ENCODE measurements at places on chromosomes 11 and 22. TPM values are rescaled to one million over a fixed set of nuclear protein-coding genes. Genes with fewer than 3 reads are reported as not detected.

DNA sequence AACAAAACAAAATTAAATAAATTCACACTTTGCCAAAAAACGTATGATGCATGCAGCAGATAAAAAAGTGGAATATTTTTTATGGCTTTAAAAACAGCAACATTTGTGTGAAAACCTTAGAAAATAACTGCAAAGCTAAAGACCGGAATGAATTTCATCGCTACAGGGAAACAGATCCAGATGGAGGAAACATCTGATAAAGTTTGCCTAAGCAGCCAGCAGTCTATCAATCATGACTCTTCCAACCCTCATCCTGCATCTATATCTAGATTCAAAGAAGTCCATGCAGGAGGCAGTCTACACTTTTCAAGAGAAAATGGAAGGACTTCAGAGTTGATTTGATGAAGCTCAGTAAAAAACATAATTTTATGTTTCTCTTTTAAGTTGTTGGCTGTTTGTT is 126.8 kb downstream of the SWAP70 start:
- DNase-seq: no peak

- peak; percentile 97 for DNase-seq
These were observed at the start of gene GATD1 for GRCh38 chr11:777288-778255. Gene GATD1 (minus strand): TSS chr11:777487. CDS start chr11:777462, 25 bp downstream.

DNA sequence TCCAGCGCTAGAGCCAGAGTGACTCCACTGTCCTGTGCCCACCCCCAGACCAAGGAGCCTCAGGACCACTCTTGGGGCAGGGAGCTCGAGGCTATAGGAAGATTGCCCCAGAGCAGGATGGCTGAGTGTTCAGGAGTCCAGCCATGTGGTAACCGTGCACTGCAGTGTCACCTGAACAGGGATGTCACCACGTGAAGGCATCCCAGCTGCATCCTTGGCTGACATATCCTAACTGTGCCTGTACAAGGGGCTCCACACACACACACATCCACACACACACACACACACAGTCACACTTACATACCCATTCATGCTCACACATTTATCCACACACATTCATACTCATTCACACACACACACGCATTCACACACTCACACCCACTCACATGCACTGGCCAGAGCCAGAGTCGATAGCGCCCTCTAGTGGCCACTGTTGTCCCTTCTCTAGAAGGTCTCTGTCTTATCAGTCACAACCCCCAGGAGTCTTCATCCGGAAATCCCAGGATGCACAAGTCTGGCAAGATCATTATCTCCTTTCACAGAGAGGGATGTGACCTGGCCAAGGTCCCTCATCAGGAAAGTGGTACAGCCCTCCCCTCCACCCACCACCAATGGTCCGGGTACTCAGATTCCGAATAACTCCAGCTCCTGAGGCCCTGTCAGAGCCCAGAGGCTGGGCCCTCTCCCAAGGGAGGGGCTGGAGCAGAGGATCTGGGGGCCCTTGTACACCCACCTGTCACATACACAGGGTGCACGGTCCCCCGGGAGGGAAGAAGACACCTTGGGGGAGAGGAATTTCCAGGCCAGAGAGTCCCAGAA is 55.1 kb downstream of the IGLL5 start:
- peak; percentile 86 for DNase-seq

DNA sequence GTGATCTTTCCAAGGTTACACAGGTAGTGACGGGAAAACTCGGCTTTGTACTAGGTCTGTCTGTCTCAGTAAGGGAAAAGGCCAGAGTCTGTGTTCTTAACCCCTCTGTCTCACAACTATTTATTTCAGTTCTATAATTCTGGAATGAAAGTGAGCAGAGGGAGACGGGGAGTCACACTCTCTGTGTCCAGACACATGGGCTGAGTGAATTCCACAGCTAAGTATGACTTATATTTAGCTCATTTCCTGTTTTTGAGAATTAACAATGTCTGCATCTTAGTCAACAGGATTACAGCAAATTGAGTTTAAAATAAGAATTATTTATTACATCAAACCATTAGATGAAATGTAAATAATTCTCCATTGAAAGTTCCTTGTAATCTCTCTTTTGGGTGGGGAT is 62.5 kb upstream of the OR4B1 start:
- no peak for DNase-seq

DNA sequence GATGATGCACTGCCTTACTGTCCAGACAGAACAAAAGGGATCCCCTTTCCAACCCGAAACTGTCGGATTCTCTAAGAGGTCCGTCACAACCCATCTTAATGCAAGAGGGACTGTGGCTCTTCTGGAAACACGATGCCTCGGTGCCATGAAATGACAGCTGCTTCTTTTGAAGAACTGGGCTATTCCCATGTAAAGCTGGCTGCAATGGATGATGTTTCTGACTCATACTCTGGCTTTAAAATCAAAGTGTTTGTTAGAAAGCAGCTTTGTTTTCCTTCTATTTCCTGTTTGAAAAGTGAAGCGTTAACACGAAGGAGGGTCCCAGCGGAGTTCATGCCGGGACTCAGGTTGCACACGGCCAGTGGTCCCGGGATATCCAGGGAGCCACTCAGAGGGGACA is 3.1 kb downstream of the TP53AIP1 start:
- no peak for DNase-seq

DNA sequence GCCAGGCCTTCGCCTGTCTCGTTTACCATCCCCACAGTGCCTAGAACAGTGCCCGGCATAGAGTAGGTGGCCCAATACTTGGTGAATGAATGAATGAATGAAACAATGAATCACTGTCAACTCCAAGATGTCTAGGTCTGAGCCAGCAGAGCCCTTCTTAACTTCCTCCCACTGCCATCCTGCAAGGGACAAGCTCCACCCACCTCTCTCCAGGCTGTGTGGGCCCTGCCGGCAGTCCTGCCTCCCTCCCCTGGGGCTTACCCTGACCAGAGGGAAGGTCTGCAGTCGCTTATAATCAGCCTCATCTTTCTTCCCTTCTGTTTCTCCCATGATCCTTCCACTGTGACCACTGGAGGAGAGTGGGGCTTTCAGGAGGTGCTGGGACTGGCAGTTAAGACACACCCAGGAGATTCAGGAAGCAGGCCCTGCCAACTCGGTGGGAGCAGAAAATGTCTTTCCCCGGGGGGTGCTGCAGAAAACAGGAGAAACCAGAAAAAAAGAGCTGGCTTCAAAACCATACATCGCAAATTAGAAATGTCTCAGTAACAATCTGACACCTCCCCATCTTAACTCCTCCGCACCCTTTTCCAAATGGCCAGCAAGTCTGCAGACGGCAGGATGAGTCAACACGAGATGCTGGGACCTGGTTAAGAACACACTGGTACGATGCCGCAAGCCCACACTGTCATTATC is 11.4 kb downstream of the DNAL4 start:
- DNase-seq: peak; percentile 66

GRCh38 chr22:29266564-29267461 is 968 bp downstream of the RHBDD3 start:
- DNase-seq: peak; percentile 50

- DNase-seq: peak; percentile 28
These were observed 737 bp downstream of the BCL2L13 start for GRCh38 chr22:17639247-17639741.

- DNase-seq: no peak
These were observed at the start of gene BID for GRCh38 chr22:17774206-17774925. Gene BID (minus strand): TSS chr22:17774469. CDS start chr22:17750116, 24,353 bp downstream.

- DNase-seq: no peak
These were observed 13.1 kb downstream of the TREH start for GRCh38 chr11:118666371-118666770.

DNA sequence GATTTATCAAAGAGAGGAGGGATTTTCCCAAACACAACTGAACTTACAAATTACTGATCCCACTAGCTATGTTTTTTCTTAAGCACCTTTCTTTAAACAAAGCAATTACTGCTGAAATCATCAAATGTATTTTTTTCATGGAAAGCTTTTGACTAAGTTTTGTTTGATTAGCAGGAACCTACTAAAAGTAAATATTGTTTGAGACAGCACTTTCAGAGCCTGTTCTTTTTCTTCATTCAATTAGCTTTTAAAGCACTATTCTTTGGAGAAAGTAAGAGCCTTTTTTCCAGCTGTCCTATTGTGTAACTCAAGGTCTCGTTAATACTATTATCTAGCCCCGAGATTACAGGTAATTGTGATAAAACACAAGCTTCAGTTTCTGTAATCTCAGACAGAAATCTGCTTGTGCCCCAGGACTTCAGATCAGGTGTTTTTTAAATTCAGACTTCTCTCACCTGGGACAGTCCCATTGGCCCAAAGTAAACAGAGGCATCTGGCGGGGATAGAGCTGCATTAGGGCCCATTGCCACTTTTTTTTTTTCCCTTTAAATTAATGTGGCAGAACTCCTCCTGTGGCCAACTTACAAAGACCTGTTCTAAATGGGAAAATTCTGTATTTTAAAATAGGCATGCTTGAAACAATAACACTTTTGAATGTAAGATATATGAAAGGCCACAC is 11.0 kb downstream of the CSTPP1 start:
- DNase-seq: no peak

DNA sequence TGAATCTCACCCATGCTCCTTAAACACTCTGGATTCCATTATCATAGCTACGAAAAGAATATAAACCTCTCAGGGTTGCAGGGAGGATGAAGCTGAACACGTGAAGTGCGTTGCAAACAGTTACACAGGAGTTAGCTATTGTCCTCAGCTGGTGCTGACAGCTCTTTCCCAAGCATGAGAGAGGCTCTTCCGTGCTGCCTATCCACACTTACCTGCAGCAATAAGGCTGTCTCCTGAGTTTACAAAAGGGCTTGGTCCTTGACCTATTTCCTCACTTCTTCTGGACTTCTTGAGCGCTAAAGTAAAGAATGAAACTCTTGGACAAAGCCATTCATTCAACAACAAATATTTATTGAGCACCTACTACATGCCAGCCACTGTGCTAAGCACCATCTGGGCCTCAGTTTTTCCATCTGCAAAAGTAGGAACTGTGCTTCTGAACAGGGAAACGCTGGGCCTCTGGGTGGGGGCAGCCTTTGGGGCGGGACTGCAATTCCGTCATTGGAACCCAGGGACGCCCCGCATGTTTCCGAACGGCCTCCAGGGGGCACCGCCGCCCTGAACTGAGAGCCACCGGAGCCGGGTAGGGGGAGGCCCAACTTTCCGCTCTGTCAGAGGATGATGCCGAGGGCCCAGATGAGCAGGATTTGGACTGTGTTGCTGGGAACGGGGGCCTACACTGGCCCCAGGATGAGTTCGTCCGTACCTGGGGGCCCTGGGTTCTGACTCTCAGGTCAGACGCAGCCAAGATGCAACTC is 651 bp upstream of the ARL2 start:
- DNase-seq: peak; percentile 89

DNA sequence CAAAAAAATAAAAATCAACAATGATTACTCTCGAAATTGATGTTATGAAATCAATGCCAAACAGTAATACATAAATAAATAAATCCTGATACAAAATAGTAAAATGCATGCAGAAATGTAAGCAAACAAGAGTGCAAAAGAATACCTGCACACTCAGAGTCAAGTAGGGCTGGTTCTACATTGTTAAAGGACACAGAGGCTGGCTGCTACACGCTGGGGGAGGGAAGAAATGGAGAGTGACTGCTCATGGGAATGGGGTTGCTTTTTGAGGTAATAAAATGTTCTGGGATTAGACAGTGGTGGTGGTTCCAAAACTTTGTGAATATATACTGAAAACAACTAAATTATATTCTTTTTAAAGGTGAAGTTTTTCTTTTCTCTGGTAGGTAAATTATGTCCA is 32.1 kb downstream of the MAPK1 start:
- no peak for DNase-seq

- DNase-seq: no peak
These were observed 723 bp downstream of the CACNG2 start for GRCh38 chr22:36702842-36703215.

GRCh38 chr11:65403607-65404121 is 17.2 kb downstream of the FRMD8 start:
- no peak for DNase-seq

- DNase-seq: peak; percentile 80
These were observed at the start of gene CHRM4 for GRCh38 chr11:46391578-46392420. Gene CHRM4 (minus strand): TSS chr11:46391776. CDS start chr11:46386557, 5,219 bp downstream.

DNA sequence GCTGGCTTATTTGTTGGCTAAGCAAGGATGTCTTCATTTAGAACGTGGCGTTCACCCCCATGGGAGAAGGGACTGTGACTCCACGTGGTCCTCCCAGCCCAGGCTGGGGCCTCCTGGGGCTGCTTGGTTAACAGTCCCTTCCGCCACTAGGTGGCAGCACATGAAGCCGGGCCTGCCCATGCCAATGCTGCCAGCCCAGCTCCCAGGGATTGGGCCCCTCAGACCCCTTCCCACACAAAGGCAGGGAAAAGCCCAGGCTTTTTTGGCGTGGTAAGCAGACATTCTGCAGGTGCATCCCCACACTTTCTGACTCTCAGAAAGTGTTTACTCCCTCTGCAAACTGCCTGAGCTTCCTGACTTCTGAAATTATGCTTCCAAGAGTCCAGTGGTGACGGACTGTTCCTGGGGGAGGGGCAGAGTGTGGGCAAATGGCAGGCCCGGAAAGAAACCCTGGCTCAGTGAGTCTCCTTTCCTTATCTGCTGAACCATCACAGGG is 3.1 kb downstream of the CBX6 start:
- peak; percentile 94 for DNase-seq

DNA sequence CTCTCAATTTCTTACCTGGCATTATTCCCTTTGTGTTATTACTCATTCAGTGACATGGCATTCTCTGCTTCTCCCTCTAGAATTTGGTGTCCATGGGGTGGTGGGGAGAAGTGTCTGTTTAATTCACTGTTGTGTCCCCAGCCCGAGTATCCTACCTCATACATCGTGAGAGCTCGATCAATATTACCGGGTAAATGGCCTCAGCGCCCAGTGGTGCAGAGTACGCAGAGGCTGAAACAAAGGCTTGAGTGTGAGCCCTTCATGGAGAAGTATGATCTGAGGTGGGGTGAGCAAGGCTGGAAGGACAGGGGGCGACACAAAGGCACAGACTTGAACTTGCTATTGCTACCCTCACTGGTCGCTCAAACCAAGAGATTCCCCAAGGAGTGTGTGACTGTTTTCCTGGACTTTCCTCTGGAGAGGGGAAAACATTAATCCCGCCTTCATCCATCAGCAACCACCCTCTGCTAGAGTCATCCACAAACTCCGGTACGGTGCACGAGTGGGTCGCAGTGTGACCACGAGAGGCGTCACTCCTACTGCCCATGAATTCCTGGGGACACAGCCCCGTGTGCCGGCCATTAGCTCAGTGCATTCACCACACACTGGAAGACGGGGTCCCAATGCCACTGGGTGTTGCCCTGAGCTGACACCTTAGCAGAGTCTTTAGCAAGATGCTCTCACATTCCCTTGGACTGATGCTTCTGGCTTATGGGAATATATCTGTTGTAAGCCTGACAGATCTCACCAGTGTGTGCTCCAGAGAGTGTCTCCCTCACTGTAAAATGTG is 35.0 kb upstream of the CCND1 start:
- DNase-seq: no peak

- DNase-seq: no peak
These were observed 154.6 kb upstream of the TRPC6 start for GRCh38 chr11:101738452-101738851.

The NCR3LG1 gene
- 0.51 TPM for total RNA-seq

The ACR gene
- total RNA-seq: not detected

The MMP7 gene
- total RNA-seq: not detected

The C22orf39 gene
- 47.7 TPM for total RNA-seq

The TYR gene
- not detected for total RNA-seq

The SUSD2 gene
- 123 TPM for total RNA-seq

The BBOX1 gene
- not detected for total RNA-seq

The SYT7 gene
- total RNA-seq: 93.6 TPM

The OSBPL5 gene
- total RNA-seq: 115 TPM

The TRPC6 gene
- 0.27 TPM for total RNA-seq

The NTM gene
- 1.2 TPM for total RNA-seq

The PNPLA5 gene
- total RNA-seq: not detected

The GAB4 gene
- 0.15 TPM for total RNA-seq

Measured in glutamatergic neuron (in vitro differentiated cells).